ENCODE measurements at places on chromosomes 1 and 21. TPM values are rescaled to one million over a fixed set of nuclear protein-coding genes. Genes with fewer than 3 reads are reported as not detected.

Gene ECE1
- total RNA-seq: 74.5 TPM

DNA sequence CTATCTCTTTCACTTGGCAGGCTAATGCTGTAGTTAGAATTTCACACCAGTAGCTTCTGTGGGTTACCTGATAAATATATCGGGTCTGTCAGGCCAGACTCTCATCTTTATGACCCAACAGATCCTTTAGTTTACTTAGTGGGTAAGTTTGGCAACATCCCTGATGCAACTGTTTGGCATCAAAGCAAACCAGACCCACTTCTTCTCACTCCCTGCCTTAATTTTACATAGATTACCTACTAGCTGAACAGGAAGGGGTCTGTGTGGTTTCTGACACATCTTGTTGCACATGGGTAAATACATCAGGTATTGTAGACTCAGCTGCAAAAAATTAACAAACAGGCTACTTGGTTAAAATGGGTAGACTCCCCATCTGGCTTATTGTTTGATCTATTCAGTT is 3.2 kb upstream of the GUK1 start:
- no peak for DNase-seq

Gene GBP6
- total RNA-seq: not detected

GRCh38 chr1:211469938-211470529 is 21.9 kb downstream of the RD3 start:
- DNase-seq: peak; percentile 73

Gene RGSL1
- not detected for total RNA-seq

DNA sequence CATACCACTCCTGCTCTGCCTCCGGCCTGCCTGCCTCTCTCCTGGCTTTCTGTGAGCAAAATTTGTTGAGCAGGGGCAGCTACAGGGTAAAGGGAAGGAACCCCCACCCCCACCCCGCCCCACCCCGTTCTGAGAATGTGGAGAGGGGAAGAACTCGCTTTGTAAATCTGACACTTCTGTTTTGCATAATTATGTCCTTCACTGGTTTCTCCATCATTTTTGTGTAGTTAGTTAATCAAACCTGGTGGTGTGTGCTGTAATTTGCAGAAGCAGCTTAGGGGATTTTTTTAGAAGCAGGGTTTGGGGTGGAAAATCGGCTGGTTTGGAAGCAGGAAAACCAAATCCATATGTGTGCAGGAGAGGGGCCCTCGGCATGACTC is 58.1 kb upstream of the TMEM51 start:
- DNase-seq: no peak

Gene FNDC10
- total RNA-seq: 1.9 TPM

Gene FLVCR1
- total RNA-seq: 24.3 TPM

- no peak for DNase-seq
These were observed 6.2 kb upstream of the CAMK1G start for GRCh38 chr1:209577346-209577745.

GRCh38 chr1:65412256-65412983 is 8.0 kb upstream of the LEPR start:
- DNase-seq: no peak

GRCh38 chr1:165403835-165404482 is 41.0 kb downstream of the RXRG start:
- peak; percentile 55 for DNase-seq

Gene NBPF4
- 1.4 TPM for total RNA-seq

Gene VANGL2
- total RNA-seq: 11.1 TPM

DNA sequence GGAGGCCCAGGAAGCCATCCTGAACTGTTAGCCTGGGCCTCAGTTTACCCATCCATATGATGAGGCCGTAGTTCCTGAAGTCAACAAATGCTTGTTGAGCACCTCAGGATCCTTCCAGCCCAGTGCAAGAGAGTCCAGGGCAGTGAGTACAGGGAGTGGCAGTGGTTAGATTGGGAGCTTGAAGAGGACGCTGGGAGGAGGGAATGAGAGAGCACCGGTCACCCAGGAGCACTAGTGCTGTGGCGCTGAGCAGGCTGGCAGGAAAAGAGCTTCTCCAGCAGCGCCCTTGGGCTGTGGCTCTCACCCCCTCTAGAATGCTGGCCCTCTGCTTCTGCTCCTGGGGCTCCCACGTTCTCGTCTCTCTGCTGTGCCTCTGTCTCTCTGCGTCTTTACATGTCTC is 10.2 kb upstream of the SSBP3 start:
- no peak for DNase-seq

GRCh38 chr1:53413175-53414001 is 45.8 kb upstream of the DMRTB1 start:
- no peak for DNase-seq

- DNase-seq: no peak
These were observed 102.2 kb downstream of the CASZ1 start for GRCh38 chr1:10694274-10694632.

DNA sequence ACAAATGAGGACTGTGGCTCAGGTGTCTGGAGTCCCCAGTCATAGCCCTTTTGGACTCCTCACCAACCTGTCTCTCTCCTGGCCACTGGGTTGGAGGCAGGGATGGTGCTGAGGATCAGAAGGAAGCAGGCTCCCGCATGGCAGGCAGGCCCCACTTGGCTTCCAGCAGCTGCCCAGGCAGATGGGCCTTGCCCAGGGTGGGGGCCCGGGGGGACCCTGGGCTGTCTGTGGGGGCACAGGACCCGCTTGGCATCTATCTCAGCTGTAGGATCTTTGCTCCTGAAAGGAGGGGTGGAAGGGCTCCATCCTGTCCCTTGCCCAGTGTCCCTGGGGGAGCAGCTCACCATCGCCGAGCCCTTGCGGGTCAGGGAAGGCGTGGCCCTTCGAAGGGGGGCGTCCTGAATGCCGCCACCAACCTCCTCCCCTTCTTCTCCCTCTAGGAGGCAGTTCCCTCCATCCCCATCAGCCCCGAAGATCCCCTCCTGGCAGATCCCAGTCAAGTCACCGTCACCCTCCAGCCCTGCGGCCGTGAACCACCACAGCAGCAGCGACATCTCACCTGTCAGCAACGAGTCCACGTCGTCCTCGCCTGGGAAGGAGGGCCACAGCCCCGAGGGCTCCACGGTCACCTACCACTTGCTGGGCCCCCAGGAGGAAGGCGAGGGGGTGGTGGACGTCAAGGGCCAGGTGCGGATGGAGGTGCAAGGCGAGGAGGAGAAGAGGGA is 154.5 kb downstream of the PEX14 start:
- no peak for DNase-seq

Gene TRIM67
- not detected for total RNA-seq

Gene TFF3
- 52.7 TPM for total RNA-seq

- no peak for DNase-seq
These were observed 8.8 kb downstream of the CD1E start for GRCh38 chr1:158362482-158362881.

- DNase-seq: no peak
These were observed 279.6 kb downstream of the NFIA start for GRCh38 chr1:61361931-61362330.

Gene FAM177B
- total RNA-seq: not detected

DNA sequence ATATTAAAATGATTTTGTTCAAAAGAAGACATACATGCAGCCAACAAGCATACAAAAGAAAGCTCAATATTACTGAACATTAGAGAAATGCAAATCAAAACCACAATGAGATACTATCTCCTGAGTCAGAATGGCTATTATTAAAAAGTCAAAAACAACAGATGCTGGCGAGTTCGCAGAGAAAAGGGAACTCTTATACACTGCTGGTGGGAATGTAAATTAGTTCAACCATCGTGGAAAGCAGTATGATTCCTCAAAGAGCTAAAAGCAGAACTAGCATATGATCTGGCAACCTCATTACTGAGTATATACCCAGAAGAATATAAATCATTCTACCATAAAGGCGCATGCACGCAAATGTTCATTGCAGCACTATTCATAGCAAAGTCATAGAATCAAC is 126.0 kb upstream of the HMCN1 start:
- no peak for DNase-seq

DNA sequence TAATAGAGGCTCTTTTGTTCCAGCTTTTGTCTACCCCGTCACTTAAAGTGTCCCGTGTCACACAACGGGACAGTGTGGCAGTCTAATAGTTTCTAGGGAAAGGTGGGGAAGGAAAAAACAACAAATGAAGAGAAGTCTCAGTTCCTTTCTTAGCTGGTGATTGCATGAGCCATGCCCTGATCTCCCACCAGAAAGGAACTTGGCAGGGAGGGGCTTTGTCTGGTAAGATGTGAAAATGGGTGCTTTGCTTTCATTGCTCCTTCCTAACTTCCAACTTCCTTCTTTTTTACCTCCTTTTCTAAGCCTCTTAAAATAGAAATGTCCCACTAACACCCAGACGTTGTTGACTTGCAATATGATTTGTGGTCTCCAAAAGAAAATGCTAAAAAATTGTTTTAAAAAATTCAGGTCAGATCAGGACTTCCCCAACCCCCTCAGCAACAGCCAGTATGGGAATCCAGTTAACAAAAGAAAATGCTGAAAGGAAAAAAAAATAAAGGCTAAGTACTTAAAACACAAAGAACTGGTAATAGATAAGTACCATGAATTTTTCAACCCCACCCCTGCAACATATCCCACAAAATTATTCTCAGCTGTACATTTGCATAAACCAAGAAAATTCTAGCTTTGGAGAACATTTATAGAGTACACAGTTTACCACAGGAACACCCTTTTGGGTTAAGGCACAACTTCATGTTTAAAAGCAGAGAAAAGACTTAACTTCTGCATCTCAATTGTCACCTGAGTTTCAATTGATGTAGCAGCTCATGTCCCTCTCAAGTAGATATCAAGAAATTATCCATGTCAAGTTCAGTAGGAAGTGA is 106.2 kb downstream of the NIBAN1 start:
- DNase-seq: no peak

Gene ADAMTS5
- total RNA-seq: 12.3 TPM

DNA sequence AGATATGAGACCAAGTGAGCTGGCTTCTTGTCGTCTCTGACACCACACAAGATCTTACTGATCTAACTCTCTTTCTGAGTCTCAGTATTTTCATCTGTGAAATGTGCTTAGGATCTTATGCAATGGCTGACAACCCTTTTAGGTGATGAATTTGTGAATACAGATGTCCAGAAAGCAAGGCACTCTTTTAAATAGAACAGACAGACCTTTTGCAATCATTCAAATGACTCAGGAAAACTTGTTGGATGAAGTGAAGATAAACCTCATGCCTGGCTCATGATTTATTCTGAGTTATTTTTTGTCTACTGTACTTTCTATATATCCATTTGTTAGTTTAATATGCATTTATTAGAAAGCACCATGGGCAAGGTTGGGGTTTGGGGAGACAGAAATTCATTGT is 411.3 kb downstream of the PTPRU start:
- DNase-seq: no peak

DNA sequence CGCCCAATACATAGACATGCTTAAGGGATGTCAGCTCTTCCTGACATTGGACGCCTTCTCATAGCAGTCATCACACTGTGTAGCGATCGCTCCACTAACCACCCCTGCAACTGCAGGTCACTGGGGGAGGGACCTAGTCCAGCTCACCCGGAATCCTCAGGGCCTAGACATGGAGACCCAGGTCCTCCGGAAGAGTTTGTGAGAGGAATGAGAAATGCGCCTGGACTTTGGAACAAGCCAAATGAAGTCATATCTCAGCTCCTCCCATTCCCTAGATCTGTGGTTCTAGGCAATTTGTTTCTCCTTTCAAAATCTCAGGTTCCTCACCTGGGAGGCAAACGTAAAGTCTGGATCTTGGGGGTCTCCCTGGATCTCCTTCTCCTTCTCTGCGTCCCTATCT is 253.3 kb downstream of the KAZN start:
- DNase-seq: no peak

- DNase-seq: no peak
These were observed 316.0 kb downstream of the LMO4 start for GRCh38 chr1:87644579-87645190.

Gene FOXO6
- 11.9 TPM for total RNA-seq

GRCh38 chr1:211511947-211512346 is 20.0 kb upstream of the RD3 start:
- no peak for DNase-seq

GRCh38 chr21:45353200-45353599 is 51.8 kb upstream of the COL18A1 start:
- peak; percentile 59 for DNase-seq

Gene TMEM82
- not detected for total RNA-seq

Gene SWT1
- total RNA-seq: 5.0 TPM

GRCh38 chr1:29579821-29580425 is 343.6 kb downstream of the PTPRU start:
- DNase-seq: no peak

DNA sequence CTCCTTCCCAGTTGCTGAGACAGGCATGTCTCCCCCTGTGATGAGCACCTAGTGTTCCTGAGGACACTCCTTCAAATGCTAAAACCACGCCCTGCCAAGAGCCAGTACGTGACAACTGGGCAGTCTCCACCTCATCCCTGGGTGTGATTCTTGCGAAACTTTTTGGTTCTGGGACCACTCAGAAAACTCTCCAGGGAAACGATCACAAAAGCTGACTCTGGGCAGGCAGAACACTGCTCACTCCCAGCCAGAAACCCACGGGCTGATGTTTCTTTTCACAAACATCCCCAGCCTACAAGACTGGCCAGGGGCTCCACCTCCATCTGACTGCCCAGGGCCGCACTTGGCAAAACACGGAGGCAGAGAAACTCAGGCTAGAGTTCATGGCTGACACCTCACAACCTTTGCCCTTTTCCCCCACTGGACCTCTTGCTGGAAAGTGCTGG is 24.4 kb downstream of the DHRS3 start:
- no peak for DNase-seq

GRCh38 chr1:22413799-22414198 is 37.9 kb upstream of the ZBTB40 start:
- no peak for DNase-seq

GRCh38 chr1:42348498-42348897 is 13.5 kb upstream of the FOXJ3 start:
- peak; percentile 12 for DNase-seq

Gene DMRTA2
- 39.1 TPM for total RNA-seq

Gene PTGS2
- total RNA-seq: not detected

- peak; percentile 22 for DNase-seq
These were observed 10.7 kb downstream of the TMEM63A start for GRCh38 chr1:225871359-225872074.

GRCh38 chr1:188423073-188423472 is 1594.3 kb downstream of the PLA2G4A start:
- no peak for DNase-seq

Gene PIK3CD
- 2.5 TPM for total RNA-seq
